ENCODE measurements at places on chromosomes 5 and 9. TPM values are rescaled to one million over a fixed set of nuclear protein-coding genes. Genes with fewer than 3 reads are reported as not detected.

The GARIN3 gene
- total RNA-seq = not detected

The RMRP gene
- 19,654 TPM for total RNA-seq

The DND1 gene
- 0.58 TPM for total RNA-seq

The GTF3C5 gene
- 31.7 TPM for total RNA-seq

DNA sequence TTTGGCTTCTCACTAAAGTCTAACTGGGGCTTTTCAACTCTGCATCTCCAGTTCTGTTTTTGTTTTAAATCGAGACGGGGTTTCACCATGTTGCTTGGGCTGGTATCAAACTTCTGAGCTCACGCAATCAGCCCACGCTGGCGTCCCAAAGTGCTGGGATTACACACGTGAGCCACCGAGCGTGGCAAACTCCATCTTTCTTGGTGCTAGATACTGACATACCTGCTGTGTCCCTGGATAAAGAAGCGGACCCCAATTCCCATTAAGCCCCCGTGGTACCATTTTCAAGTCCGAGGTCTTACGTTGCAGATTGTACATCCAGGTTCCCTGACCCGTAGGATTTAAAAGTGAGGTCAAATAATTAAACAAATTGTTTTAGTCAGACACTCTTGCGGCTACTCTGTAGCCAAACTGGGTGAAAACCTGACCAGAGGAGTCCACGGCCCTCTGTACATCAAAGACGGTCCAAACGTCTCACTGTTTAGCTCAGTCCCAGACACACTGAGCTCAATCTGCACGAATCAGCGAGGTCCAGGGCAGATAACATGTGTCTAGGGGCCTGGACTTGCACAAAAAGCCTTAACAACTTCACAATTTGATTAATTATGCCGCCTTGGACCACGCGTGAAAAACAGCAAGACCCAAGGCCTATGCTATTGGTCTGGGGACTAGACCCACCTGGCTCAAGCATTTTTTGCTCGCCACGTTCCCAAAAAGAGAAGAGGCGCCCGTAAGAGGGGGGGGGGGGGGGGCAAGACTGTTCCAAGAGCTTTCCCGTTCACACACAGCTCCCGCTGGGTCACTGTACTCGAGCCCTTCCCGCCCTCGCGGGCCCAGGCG, 727 bp upstream of the DNAJA1 start:
- DNase-seq = peak; percentile 72

DNA sequence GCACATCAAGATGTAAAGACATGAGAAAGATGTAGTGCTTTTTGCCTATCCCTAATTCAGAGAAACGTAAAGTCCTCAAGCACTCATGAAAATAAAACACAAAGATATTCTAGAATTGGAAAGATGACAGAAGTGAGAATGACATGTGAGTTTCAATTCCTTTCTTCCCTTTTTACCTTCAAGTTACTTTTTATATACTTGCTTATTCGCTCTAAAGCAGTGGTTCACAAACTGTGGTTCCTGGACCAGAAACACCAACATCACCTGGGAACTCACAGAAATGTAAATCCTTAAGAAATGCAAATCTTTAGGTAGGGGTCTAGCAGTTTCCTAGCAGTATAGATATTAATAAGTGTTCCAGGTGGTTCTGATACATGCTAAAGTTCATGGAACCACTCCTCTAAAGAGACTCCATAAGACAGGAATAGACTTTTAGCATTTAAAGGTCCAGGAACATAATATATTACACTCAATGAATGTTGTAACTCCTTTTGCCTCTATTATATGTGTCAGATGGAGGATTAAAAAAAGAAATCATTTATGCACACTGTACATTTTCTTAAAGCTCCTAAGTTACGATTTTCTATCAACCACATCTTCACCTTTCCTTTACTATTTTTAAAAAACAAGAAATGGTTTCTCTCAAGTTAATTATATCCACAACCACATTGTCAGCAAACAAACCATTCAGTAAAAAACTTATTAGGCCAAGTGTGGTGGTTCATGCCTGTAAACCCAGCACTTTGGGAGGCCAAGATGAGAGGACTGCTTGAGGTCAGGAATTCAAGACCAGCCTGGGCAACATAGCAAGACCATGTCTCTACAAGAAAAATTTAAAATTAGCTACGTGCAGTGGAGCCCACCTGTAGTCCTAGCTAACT, 39.9 kb downstream of the ERP44 start:
- no peak for DNase-seq

- peak; percentile 81 for DNase-seq
Measured at GRCh38 chr5:43042176-43042625, 2.1 kb upstream of the ANXA2R start.

- no peak for DNase-seq
Measured at GRCh38 chr9:76143834-76144233, 250.4 kb downstream of the RFK start.

- no peak for DNase-seq
Measured at GRCh38 chr9:112285056-112285455, 48.4 kb downstream of the PTBP3 start.

GRCh38 chr9:96450613-96451528, 902 bp downstream of the HABP4 start:
- peak; percentile 29 for DNase-seq

DNA sequence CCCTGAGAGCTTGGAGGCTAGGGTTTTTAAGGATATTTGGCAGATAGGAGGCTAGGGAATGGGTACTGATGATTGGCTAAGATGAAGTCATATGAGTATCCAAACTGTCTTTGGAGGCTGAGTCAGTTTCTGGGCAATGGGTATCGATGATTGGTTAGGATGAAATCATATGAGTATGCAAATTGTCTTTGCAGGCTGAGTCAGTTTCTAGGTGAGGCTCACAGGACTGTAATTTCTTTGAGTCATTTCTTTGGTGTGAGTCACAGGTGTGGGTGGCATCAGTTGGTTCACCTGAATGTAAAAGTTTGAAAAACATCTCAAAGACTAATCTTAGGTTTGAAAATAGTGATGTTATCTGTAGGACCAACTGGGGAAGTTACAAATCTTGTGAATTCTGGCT, 1068.0 kb downstream of the NR2F1-AS1 start:
- DNase-seq = no peak

DNA sequence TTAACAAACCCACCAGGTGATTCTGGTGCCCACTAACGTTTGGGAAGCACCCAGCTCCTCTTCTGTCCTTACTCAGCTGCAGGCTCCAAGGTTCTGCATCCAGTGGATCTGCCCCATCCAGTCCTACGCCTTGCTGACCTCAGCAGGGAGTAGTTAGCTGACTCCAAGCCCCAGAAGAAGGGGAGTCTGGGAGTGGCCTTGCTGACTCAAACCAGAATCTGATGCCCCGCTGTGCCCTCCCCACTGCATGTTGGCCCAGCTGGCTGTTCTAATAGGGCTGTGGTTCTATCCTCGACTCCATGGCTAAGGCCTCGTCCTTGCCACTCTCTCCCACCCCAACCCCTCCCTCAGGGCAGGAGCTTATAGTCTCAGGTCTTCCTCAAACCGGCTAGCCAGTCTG, 136.3 kb downstream of the TTLL11 start:
- DNase-seq = no peak

GRCh38 chr5:179397516-179397915, 52.3 kb upstream of the ADAMTS2 start:
- no peak for DNase-seq

GRCh38 chr9:272251-273213, 57.9 kb downstream of the DOCK8 start:
- DNase-seq = no peak

DNA sequence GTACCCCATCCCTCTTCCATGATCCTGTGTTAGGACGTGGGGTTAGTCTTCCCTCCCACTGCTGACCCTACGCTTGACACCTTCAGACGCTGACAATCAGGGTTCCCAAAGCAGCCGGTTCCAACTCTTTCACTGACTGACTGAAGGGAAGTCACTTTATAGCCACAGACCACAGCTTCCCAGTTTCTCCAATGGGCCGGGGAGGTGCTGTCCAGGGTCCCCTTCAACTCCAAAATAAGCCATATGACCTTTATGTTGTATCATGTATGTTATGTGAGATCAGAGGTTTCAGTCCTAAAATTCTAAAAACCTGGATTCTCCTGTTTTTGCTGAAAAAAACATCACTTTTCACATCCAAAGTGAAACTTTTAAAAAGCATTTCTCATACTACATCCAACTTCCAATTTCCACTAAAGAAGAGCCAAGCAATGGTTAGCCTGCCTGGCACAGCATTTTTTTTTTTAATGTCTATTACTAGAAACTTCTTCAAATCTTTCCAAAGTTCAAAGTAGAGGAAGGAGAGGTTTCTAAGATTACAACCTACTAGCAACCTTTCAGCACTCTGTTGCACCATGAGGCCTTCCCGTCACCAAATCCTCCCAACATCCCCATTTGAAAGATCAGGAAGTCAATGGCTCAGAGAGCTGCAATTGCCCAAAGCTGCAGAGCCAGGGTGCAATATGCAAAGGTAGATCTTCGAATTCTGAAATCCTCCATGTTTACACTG, 5.2 kb downstream of the EPB41L4B start:
- no peak for DNase-seq

DNA sequence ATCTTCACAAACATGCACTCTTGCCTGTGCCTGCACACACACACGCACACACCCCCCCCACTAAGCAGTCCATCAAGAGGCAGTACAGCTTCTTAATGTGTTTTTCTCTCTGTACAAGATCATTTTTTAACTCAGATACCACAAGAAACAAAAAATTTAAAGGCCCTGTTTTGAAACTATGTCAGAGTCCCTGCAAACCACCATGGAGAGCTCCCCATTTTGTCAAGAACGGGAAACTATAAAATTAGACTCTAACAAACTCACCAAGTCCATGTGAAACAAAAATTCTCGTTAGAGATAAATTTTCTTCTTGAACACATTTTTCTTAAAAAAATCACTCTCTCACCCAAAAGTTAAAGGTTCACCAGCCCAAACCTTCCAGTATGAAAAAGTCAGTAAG, 86.3 kb downstream of the ELAVL2 start:
- no peak for DNase-seq

DNA sequence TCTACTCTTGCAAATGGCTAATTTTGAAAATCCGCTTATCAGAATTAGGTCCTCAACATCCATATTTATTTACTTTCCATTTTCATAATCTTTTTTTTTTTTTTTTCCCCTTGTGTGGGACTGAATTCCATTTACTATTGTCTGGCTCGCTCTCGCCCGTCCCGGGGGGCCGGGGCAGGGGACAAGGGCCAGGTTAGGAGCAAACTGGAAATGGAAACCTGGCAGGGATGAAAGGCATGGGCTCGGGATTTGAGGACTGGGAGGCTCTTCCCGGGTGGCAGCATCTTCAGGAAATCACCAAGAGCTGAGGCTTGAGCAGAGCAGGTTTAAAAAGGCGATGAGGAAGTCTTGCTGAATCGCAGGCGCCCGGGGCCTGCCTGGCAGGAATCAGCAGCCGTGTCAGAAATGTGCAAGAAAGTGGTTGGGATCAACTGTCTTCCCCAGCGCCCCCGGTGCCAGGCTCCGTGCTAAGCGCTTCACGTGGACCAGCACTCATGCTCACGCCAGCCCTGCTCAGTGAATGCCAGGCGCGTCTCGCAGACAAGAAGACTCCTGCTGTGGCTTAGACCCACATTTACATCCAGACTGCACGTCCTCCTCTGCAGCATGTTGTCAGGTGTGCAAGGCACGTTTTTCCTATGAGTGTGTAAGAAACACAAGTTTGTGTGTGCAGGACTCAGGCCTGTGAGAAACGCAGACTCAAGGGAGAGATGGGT, 66.3 kb upstream of the UNC5A start:
- DNase-seq = no peak
